ENCODE measurements at places on chromosomes 6 and 20.

- DNase-seq: no peak
These were observed 16.1 kb upstream of the ZNF292 start for GRCh38 chr6:87139236-87139635.

- DNase-seq: no peak
These were observed 36.3 kb upstream of the ZFAND3 start for GRCh38 chr6:37783025-37783855.

GRCh38 chr6:18485660-18486435, 98.7 kb downstream of the RNF144B start:
- no peak for DNase-seq

DNA sequence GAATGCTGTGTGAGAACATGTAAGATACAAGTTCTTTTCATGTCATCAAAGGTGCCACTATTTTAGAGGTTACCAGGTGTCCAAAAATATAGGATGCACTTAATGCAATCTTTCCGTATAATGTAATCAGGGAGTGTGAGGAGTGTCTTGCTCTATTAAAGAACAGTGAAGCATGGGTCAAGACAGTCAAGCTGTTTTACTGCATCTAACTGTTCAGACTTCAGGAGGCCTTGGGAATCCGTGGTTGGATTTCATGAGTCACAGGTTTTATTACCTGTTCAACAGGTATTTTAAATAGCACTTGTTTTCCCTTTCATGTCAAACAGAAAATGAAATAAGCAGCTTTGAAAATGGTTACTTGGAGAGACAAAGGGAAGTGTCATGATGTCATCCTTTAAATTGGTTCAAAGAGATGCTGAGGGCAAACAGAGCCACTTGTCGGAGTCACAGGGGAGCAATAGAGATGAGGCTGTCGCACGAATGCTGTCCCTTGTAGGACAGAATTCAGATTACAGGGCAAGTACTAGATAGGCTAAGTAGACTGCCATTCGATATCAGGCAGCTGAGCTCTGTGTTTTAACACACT, 621.5 kb downstream of the QKI start:
- no peak for DNase-seq

DNA sequence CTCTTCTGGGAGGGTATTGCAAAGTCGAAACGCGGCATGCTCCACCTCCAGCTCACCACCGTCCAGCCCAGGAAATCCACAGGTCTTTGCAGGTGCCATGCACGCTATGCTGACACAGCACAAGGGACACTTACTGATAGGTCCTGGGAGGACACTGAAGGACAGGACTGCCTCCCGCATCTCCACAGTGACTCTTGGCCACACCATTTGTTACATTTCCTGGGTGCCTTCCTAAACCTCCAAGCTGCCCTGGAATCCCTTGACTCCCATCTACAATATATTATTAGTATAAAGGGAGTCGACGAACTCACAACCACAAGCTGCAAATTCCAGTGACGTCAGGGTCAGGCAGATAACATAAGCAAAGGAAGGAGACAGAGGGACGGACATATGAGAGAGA, 106.9 kb downstream of the JPH2 start:
- DNase-seq: no peak

DNA sequence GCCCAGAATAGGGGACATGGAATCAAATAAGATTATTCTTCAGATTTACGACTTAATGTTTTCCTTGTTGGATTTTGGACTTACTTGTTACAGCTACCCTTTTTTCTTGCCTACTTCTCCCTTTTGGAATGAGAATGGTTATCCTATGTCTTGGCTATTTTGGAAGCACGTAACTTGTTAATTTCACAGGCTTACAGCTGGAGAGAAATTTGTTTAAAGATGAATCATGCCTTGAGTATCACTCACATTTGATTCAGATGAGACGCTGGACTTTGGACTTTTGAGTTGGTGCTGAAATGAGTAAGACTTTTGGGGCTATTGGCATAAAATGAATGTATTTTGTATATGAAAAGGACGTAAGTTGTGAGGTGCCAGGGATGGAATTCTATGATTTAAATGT, 83.3 kb downstream of the SMPDL3A start:
- DNase-seq: no peak

GRCh38 chr6:100465701-100466409, 1.1 kb upstream of the SIM1 start:
- DNase-seq: no peak

DNA sequence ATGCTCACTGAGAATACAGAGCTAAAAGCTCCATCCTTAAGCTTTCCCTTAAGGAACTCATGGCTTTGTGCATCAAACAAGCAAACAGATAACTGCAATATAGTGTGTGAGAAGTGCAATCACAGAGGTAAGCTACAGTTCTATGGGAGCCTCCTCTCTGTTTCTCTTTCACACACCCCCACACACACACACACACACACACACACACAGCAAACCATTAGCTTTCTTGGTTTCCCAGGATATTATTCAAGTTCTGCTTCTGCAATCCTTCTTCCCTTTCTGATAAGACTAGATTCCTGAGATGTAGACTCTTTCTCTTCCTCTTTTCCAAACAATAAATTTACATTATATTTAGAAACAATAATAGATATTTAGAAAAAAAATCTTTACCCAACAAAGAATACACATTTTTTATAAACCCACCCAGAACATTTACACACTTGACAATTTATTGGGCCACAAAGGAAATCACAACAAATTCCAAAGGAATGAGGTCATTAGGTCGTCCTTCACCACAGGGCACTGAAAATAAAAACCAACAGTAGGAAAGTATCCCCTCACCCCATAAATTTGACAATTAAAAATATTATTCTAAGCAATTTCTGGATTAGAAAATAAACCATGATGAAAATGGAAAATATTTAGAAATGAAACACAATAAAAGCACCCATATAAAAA, 9.3 kb upstream of the GFOD1 start:
- DNase-seq: no peak

DNA sequence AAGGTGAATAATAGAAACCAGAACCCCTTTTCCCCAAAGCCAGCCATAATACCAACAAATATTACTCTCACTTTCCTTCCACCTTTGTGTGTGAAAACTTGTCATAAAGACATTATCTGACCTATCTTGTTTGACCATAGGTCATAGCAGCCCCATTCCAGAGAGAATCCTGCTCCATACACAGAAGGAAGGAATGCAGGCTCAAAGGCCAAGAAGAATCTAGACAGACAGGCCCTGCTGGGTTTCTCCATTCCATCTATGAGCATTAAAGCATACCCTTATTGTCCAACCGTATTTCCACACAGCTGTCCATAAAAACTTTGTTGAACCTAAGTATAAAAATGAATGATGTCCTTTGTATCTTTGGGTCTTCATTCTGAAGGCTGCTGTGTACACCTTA, 40.7 kb upstream of the KCNK5 start:
- no peak for DNase-seq

- DNase-seq: no peak
These were observed 712 bp downstream of the DEK start for GRCh38 chr6:18263418-18264218.

- no peak for DNase-seq
These were observed 29.3 kb downstream of the FKBP1A start for GRCh38 chr20:1363522-1363921.

DNA sequence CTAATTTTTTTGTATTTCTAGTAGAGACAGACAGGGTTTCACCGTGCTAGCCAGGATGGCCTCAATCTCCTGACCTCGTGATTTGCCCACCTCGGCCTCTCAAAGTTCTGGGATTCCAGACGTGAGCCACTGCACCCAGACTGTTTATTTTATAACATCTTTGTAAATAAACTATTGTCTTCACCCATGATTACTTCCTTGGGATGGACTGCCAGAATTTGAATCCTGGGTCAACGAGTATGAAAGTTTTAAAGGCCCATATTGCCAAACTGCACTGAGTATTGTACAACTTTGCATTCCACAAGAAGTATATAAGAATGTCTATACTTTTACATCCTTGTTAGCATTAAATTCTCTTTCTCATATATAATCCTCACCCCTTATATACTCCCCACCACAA, 38.6 kb downstream of the ZHX3 start:
- DNase-seq: no peak

DNA sequence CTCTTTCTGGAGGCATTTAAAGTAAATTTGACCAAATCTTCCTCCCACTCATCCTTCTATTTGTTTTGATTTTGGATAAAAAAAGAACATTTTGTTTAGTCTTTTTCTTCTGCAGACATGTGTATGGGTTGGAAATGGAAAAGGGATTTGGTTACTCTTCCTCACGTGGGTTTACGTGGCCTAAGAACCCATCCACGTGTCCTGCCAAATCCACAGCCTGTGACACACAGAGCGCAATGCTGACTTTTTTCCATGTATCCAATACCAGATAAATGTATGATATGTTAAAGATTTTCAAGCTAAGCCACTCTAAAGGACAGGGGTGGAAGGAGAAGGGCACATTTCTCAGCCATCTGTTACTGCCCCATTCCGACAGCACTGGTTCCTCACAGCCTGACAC, 176.5 kb downstream of the COL12A1 start:
- no peak for DNase-seq

- no peak for DNase-seq
These were observed 4.9 kb upstream of the ANKRD60 start for GRCh38 chr20:58233393-58233792.

- DNase-seq: no peak
These were observed 14.8 kb upstream of the SYNE1 start for GRCh38 chr6:152651986-152652385.

DNA sequence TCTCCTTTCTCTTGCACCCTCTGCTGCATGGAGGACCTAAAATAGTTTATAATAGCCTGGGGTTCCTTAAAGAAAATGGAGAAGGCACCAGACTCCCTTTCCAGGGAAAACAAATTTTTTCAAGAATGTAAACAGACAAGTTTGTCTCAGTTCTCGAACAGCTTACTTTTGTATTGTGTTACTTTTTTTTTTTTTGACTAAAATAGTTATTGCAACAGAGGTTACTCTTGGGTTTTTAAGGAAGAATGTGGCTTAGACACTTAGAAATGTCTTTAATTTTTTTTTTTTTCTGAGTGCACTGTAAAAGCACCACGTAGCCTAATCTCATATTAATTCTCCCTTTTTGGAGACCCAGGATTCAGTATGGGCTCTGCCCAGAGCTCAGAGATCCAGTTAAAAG, 148.7 kb upstream of the CARMIL1 start:
- no peak for DNase-seq

GRCh38 chr20:12371990-12372389, 454.3 kb downstream of the BTBD3 start:
- no peak for DNase-seq
